ENCODE measurements at places on chromosomes 1 and 21.
A peak's percentile ranks its signal among the peaks of the same experiment; 100 is the strongest.

DNA sequence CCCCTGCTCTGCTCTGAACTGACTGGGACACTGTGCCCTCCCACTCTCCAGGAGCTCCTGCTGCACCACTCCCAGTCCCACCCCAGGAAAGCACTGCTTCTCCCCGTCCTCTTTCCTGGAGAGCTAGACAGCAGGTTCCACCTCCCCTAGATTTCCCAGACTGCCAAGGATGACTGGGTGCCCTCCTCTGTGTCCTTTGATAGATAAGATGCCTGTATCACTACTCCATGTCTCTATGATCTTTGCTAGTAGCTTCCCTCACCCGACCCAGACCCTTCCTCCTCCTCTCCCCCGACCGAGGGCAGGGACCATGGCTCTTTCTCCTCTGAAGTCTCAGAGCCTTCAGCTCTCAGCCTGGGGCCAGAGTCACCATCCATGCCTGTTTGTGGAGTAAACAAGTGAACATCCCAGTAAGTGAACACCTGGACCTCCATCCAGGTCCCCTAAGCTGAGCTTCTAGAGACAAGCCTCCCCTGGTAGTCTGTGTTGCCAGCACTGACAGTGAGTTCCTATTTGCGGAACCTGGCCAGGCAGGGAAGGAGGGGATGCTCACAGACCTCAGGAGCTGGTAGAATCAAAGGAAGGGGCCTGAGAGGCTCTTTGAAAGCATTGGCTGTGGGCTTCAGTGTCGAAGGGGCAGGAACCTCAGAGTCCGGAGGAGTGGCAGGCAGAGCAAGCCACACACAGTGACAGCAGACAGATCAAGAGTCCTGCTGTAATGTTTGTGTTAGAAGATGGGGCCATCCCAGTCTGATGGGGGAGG lies 104.0 kb downstream of the PAX7 start:
- no peak for DNase-seq

DNA sequence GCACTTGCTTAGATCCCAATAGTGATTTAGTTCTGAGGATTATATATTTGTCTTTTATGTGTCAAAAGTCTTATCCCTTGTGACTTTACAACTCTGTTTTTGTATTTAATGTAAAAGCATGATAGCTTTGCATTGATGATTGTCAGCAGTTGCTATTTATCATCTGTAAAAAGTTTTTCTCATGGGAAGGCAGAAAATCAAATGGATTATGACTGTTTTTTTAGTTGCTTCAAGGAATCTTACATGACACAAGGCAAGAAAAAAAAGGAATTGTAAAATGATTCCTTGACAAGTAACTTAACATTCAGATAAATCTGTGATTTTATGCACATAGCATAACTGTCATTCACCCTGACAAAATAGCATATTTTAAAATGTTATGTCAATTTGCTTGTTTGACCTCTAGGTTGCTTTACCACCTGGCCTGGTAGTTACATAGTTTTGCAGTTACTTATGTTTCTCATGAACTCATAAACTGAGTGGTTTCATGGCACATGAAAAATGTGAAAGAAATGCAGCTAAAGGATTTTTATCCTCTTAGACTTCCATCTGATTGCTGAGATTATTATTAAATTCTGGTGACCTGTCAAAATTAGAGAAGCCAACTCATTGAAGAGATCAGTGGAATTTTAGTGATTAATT lies 622.6 kb downstream of the ADGRL2 start:
- DNase-seq = no peak

DNA sequence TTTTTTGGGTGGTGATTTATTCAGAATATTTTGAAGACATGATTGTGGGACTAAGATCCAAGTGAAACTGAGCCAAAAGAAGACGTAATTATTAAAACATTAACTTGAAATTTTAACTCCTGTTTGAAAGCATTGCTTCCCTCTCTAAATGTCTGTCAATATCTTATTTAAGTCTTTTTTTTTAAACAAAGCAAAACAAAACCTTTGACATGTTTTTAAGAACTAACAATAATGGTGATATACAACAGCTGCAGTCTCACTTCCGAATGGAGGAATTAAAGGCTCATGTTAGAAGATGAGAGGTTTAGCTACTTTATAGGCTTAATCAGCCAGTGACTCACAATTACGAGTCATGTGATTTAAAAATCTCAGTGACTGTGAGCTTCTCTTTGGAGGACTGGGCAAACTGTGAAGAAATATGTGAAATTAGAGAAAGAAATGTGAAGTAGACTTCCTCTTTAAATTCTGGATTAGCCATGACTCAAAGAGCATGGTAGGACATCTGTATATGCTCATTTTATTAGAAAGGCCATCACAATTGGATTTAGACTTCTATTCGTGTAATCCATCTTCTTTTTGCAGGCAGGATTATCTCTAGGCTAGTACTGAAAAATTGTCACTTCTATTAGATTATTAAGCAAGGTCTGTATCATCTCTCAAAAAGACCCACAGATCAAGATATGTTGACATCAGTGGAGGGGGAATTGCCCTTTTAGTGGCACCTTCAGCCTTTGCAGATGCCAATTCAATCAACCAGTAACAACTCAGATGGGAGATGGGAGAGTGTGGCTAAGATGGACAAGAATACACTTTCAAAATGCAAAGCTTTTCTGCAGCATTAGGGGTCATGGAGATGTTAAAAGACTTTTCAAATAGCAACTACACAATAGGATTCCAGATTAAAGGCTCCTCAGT lies 28.7 kb downstream of the KCNA3 start:
- DNase-seq = peak; percentile 13

DNA sequence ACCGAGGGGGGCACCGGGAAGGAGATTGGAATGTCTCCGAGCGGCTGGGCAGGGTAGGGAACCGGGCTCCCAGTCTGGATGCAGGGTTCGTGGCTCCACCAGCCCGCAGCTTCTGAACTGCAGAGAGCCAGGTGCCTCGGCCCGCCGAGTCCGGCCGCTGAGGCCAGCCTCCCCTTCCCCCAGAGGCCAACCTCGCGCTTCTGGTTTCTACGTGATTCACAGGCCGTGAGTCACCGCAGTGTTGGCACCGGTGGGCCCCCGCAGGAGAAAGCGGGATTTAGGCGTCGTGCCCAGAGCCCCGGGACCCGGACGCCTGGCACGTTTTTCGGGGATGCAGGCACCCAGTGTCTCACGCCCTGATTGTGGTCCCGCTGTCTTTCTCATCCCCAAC lies 458 bp downstream of the CRABP2 start:
- DNase-seq = no peak

- no peak for DNase-seq
Observed at GRCh38 chr21:16742131-16742641, 770.7 kb upstream of the CXADR start.

DNA sequence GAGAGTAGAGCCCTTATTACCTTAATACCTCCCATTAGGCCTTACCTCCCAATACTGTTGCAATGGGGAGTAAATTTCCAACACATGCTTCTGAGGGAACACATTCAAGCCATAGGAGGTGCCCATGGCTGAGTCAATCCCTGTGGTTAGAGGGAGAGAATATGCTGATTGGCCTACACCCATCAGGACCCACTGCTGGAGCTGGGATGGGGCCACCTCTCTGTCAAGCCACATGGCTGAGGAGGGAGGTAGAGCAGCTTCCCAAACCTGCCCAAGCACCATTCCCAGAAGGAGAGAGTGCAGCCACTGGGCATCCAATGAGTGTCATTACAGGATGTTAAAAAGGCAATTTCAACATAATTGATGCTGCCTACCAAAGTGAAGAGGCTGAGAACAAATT lies 228.1 kb downstream of the C1orf94 start:
- DNase-seq = no peak

DNA sequence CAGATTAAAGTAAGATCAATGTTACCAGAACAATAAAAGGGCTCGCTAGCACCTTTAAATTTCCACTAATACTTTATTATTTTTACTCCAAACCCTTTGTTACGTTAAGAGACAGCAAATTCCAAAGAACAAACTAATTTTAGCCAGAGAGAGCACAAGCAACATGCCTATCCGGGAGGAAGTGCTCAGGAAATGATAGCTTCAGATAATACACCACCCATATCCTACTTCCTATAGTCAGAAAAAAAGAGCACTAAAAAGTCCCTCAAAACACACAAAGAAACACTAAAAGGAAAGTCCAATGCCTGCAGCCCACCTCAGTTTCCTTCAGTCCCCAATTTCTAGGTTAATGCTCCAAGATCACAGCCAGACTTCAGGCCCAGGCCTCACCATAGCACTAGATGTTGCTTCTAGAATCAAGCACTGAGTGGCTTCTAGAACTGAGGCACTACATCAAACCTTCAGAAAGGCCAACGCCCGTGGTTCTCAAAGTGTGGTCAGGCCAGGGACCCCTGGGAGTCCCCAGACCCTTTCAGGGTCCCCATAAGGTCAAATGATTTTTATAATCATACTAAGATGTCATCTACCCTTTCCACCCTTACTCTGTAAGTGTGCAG lies 142.6 kb downstream of the PSMG1 start:
- DNase-seq = peak; percentile 33

GRCh38 chr1:197948926-197949899 lies 32.0 kb downstream of the LHX9 start:
- DNase-seq = peak; percentile 51

DNA sequence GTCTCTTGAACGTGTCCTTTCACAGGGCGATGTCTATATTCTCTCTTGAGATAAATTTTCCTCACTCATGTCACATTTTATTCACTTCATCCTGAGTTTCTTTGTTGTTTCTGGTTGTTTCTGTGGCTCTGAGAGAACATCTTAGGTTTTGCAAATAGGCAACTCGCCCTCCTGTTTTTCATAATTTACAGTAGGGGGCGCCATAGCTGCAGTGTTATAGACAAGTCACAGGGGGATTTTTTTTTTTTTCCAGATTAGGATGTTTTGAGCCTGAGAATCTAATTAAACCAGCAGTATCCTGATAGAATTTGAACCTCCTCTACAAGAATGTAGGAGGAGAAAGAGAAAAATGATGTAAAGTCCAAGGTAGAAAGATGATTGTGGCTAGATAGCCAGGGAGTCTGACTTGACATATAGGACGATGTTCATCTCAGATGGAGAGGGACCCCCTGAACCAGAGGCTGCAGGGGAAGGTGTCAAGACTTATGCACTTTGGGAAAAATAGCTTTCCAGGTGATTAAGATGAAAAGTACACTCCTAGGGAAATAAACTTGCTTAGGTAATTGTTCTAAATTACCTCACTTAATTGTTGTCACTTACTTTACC lies 76.3 kb downstream of the ZP4 start:
- peak; percentile 46 for DNase-seq

- peak; percentile 52 for DNase-seq
Observed at GRCh38 chr1:67053535-67053784, 488 bp downstream of the SLC35D1 start.

GRCh38 chr1:163076446-163076845 lies 7.3 kb downstream of the RGS4 start:
- DNase-seq = no peak

DNA sequence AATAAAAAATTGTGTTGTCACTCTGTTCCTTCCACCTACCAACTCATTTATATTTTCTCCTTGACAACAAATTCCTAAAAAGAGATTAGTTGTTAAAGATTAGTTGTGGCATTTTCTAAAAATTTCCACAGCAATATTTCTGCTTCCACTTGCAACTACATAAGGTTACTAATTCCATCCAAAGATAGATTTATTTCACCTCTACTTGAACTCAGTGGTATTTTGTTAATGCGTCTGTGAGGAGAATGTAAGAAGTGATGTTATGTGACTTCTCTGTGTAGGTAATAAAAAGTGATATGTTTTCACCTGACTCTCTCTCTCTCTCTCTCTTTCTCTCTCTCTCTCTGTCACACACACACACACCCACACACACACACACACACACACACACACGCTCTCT lies 1104.8 kb downstream of the AMY1C start:
- no peak for DNase-seq

- peak; percentile 74 for DNase-seq
Observed at GRCh38 chr1:229271448-229272159, 693 bp downstream of the RAB4A start.

GRCh38 chr1:225480825-225481434 lies 53.1 kb upstream of the LBR start:
- peak; percentile 56 for DNase-seq

DNA sequence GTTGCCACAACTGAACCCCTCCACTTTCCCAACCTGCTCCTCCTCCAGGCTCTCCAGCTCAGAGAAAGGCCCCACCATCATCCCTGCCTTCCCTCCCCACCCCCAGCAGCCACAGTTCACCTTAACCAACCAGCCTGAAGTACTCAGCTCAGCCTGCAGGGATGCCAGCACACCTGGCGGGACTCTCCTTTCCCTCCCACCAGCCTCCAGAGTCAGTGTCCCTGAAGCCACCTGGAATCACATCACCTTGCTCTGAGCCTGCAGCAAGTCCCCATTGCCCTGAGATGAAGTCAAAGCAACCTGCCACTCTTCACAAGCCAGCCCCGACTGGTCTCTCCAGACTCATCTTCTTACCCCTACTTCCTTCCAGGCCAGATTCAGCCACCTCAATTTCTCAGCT lies 26.2 kb upstream of the ZC3H12A start:
- no peak for DNase-seq

GRCh38 chr1:176557543-176558258 lies 94.7 kb downstream of the PAPPA2 start:
- DNase-seq = no peak

GRCh38 chr1:195899762-195900352 lies 708.4 kb downstream of the KCNT2 start:
- DNase-seq = peak; percentile 33

DNA sequence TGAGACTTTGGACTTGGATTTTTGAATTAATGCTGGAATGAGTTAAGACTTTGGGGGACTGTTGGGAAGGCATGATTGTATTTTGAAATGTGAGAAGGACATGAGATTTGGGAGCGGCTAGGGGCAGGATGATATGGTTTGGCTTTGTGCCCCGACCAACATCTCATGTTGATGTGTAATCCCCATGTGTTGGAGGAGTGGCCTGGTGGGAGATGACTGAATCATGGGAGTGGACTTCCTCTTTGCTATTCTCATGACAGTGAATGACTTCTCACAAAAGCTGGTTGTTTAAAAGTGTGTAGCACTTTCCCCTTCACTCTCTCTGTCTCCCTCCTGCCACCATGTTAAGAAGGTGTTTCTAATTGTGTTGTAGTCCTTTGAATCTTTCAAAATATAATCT lies 9.3 kb upstream of the PHGDH start:
- DNase-seq = peak; percentile 28

- peak; percentile 57 for DNase-seq
Observed at GRCh38 chr1:30731806-30732276, 8.5 kb upstream of the MATN1 start.

GRCh38 chr1:15224974-15225373 lies 22.0 kb upstream of the FHAD1 start:
- no peak for DNase-seq

DNA sequence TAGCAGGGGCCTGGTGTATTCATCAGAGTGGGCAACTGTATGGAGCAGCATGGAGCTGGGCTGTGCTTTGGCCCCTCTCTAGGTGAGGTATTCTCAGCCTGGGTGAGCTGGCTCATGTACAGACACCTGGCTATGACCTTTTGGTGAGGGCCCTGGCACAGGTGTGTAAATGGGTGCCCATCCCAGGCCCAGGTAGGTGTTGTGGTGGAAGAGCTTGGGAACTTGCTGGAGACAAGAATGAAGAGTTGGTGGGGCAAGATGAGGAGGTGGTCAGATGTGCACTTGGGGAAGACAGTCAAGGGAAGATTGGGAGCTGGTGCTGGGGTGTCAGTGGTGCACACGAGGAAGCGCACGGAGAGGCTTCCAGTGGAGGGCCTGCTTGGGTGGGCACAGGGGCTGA lies 95.5 kb downstream of the TRIM11 start:
- DNase-seq = no peak
